ENCODE measurements at places on chromosomes 12 and 14.
A peak's percentile ranks its signal among the peaks of the same experiment; 100 is the strongest.

GRCh38 chr12:12684375-12685106 is 11.4 kb downstream of the GPR19 start:
- peak; percentile 67 for DNase-seq

GRCh38 chr12:20701106-20701505 is 6.0 kb downstream of the SLCO1C1 start:
- DNase-seq: no peak

DNA sequence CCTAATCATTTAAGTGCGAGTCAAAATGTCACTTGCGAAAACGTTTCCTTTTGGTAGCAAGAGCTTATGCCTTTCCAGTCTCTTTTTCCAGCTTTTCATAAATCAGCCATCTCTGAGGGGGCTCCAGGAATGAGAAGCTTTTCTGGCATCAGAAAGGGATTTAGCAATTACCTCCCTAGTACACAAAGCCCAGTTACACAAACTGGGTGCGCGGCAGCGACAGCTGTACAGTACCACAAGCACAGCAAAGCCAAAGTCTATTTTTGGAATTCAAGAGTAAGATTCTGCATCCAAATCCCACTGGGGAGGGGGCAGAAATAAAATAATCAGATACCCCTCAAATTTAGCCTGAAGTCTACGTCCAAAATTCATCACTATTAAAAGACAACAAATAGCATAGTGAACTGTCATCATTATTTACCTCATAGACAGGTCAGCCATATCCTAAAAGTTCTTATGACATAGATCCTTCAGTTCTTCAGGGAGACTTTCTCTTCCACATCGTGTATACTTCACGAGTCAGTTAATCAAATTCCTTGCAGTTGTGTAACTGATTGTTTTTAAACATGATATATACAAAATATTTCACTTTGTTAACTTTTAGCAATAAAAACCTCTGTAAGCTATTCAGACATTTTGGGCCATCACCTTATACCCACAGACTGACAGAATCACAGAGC is 150.8 kb downstream of the TTC7B start:
- no peak for DNase-seq

DNA sequence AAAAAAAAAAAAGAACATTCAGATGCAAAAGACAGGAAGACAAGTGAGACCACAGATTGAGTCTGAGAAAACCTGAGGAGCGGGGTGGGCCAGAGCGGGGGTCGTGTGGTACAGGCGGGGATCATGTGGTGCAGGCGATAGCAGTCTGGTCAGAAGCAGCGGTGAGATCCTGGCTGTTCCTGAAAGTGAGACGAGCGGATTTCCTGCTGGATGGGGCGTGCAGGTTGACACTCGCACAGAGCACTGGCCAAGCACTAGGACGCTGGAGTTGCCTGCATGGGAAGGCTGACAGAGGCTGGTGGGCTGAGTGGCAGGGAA is 35.7 kb downstream of the CDC42BPB start:
- no peak for DNase-seq

DNA sequence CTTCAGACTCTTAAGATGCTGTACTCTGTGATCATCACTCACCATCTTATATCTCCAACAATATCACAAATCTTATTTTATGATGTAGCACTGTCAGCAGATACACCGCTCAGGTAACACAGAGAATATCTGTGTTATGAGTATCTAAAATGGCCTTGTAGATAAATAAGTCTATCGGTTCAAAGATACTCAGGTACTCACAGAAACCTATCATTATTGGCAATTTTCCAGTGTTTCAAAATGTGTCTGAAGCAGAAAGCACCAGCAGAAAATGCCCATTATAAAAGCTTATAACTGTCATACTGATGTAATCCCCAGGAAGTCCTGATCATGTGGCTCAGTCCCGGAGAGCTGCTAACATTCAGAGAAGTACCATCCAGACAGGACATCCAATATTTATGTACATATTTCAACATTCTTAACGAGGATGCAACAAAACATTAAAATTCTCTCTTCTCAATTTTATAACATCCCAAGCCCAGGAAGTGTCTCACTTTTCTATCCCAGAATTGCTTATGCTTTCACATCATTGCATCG is 190.7 kb upstream of the LMNTD1 start:
- DNase-seq: no peak

GRCh38 chr12:99250091-99250490 is 397.5 kb upstream of the GARIN6 start:
- DNase-seq: no peak

GRCh38 chr12:11730299-11731041 is 81.0 kb downstream of the ETV6 start:
- no peak for DNase-seq

GRCh38 chr12:128852026-128852698 is 1.1 kb upstream of the GLT1D1 start:
- no peak for DNase-seq

GRCh38 chr12:48472259-48472658 is at the start of gene ANP32D:
Gene ANP32D (plus strand): TSS chr12:48472559. CDS start chr12:48472665, 106 bp downstream.
- DNase-seq: no peak

GRCh38 chr12:122082621-122083356 is 4.2 kb downstream of the MLXIP start:
- no peak for DNase-seq

DNA sequence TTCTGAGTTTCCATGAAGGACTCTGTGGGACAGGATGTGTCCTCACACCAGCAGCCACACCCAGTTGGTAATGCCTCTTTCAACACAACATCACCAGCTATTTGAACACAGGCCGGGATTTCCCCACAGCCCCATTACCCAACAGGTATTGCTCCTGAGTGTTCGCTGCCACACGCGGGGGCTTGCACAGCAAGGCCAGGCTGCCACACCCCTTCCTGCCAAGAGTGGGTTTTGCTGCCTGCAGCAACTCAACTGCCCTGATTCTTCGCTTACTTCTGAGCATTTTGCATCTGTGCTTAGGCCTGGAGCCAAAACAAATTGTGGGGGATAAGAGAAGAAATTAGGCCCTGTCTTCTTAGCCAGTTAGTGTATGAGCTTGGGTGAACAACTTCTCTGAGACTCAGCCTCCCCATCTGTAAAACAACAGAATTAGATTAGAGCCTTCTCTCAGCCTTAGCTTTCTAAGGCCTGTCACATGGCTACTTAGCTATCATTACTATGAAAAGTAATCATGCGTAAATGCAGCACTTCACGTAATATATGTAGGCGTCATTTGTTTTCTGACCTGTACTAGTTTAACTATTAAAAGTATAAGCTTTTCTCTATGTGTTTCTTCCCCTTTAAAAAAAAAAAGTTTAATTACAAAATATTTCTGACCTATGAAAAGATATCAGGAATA is 20.0 kb downstream of the CKAP4 start:
- peak; percentile 34 for DNase-seq

DNA sequence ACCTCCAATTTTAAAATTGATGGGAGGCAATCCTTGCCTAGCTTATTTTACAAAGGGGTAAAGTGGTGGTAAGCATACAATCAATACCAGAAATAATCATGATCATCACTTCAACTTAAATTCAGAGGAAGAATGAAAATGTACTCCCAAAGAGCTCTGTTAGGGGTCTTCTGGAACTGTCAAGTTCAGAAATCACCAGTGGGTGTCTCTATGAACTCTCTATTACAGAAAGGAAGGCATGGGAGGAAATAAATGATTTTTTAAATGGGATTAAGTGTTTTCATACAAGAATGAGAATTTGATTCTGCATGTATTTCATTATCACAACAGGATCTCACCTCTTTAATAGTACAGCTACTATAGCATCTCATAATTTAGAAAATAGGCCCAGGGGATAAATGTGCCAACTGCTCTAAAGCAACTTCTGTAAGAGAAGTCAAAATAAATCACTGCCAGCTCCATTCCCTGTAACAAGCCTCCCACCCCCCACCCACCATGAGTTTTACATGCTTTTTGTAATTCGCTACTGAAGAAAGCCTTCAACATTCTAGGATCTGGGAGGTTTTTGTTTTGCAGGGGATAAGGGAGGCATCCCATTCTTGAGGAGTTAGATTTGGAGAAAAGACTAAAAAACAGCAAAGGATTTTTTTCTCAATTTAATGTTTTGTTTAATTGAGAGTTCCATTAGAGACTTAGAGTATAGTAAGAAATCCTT is 9.7 kb downstream of the DCP1B start:
- DNase-seq: no peak

DNA sequence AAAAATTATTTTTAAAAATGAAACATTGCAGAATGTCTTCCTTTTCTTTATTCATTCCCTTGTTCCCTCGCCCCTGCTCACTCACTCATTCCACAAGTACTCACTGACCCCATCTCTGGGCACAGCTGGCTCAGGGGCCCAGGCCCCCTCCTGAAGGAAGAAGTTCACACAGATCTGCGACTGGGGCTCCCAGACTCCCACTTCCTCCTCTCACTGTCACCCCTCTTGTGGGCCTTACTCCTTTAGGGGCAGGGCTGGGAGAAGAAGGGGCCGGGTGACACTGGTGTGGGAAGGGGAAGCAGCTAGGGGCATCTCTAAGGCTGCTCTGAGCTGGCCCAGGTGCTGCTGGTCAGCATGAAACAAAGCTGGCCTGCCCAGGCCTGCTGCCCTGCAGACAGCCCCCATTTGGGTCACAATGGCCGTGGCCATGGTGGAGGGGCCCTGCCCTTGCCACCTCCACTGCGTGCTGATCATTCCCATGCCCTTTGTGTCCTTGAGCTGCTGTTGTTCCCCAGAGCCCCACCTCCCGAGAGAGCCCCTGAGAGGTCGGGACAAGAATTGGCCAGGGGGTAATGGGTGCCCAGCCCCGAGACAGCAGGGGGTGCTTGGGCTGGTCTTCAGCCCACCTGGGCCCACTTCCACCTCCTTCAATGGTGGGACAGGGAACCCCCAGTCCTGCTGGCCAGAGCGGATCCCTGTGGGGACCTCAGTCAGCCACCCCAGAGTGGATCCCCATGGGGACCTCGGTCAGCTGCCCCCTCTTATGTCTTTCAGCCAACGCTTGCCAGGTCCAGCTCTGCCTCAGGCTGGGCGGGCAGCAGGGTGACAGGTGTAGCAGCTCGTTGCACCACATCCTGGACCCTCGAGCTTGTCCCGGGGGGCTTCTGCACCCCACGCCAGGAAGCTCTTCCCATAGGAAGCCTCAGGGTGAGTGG is 212.4 kb upstream of the C14orf180 start:
- no peak for DNase-seq

GRCh38 chr14:85037411-85037810 is 492.5 kb upstream of the FLRT2 start:
- DNase-seq: no peak

- peak; percentile 96 for DNase-seq
Measured at GRCh38 chr14:68140076-68140741, 320.6 kb downstream of the RAD51B start.

- DNase-seq: no peak
Measured at GRCh38 chr14:95910628-95911027, 34.0 kb downstream of the TUNAR start.

- peak; percentile 91 for DNase-seq
Measured at GRCh38 chr12:121765573-121765972, 27.9 kb downstream of the RHOF start.

DNA sequence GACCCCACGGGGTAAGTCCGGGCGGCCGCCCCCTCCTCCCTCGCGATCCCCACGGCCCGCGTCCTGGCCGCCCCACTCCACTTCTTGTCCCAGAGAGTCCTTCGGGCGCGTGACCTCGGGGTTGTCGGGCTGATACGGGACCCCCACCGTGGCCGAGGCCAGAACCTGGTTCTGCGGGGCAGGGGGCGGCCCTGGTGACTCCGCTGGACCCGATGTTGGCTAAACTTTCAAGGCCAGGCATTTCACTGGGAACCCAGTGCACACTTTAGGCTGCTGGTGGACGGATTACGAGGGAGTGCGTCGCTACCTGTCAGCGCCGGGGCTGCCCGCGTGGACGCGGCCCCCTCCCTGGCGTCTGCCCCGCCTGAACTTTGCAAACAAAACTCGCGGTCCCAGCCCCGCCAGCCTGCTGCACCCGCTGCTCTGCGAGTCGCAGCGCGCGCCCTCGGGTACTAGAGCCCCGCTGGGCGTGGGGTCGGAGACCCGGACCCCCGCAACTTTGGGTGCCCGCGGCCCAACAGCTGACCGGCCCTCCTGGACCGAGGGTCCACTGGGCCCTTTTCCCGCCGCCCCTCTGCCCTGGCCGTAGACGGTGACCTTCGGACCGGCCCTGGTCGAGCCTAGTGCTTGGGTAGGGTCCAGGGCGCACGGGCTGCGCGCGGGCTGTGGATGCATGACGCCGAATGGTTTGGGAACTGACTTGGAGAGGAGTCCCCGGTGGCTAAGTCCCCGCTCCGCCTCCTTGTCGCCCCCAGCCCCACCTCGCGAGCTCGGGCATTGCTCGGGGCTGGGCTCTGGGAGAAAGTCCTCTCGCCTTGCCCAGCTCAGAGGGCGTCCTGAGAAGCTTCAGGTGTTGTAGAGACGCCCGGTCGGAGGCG is 624 bp downstream of the RIN3 start:
- peak; percentile 39 for DNase-seq

DNA sequence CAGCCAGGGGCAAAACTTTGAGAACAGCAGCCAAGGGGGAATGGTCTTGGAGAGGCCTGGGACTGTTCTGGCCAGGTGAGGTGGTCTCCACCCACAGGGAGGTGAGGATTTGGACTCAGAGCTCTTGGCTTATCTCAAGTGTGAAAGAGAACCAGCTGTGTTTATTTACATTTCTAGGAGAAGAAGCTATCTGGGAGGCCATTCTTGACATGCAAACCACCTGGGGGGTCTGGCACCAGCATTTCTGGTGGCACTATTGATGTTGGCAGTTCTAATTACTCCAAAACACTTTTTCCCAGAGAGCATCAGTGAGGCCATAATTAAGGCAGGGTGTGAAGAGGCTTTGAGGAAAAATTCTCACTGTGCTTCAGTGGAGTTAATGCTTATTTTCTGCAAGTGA is 95.1 kb downstream of the CAND1 start:
- DNase-seq: no peak

GRCh38 chr12:21998782-21999181 is 47.2 kb upstream of the CMAS start:
- no peak for DNase-seq

DNA sequence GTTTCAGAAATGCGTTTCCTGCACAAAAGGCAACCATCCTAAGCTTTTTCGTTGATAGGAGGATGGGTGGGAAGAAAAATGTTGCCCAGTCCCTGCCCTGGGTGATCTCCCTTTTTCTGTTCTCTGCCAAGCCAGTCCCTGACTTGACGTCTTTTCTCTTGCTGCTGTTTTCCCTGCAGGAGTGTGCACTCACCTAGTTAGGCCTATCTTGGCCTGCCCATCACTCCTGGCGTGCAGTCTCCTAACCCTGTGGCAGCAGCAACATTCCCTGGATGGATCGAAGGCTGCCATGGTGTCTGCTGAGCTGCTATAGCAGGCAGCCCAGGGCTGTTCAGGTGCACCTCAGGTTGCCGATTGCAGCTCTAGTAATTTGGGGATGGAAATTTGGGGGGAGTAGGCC is 1.2 kb downstream of the UNC119B start:
- DNase-seq: no peak

DNA sequence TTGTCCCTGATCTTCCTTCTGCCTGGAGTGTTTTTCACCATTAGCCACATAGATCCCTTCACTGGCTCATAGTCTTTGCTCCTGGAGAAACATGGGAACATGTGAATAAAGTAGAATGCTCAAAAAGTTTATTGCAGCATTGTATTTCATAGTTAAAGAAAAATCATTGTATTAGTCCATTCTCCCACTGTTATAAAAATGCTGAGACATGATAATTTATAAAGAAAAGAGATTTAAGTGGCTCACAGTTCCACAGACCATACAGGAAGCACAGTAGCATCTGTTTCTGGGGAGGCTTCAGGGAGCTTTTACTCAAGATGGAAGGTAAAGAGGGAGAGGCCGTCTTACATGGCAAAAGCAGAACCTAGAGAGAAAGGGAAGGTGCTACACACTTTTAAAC is 238.3 kb upstream of the OR4E1 start:
- DNase-seq: no peak

- no peak for DNase-seq
Measured at GRCh38 chr12:18304609-18305008, 43.3 kb downstream of the PIK3C2G start.

All from choroid plexus epithelial cell (primary cell).